CD4-positive, alpha-beta T cell treated with Interleukin-6 for 4 hours (primary cell): ENCODE measurements at places on chromosomes 12 and 14.

DNA sequence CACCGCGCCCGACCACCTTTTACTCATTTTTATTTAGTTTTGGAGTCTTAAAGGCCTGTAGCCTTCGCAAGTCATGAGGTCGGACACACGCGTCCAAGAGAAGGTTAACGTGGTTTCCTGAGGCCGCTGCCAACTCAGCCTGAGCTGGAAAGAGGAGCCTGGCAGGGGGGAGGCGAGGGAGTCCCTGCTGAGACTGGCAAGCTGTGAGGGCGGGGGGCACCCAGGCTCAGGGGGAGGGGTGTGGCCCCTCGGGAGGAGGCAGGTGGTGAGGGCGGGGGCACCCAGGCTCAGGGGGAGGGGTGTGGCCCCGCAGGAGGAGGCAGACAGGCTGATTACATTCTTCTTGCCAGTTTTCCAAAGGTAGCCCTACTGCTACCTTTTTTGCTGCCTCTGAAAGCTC lies 143.2 kb downstream of the PIWIL1 start:
- DNase-seq: no peak

GRCh38 chr12:45224311-45224710 lies 8.4 kb downstream of the ANO6 start:
- DNase-seq: no peak

- DNase-seq: no peak
Observed at GRCh38 chr14:36021030-36021422, 155.5 kb downstream of the PTCSC3 start.

- no peak for DNase-seq
Observed at GRCh38 chr12:3304436-3305165, 186.4 kb upstream of the PRMT8 start.

DNA sequence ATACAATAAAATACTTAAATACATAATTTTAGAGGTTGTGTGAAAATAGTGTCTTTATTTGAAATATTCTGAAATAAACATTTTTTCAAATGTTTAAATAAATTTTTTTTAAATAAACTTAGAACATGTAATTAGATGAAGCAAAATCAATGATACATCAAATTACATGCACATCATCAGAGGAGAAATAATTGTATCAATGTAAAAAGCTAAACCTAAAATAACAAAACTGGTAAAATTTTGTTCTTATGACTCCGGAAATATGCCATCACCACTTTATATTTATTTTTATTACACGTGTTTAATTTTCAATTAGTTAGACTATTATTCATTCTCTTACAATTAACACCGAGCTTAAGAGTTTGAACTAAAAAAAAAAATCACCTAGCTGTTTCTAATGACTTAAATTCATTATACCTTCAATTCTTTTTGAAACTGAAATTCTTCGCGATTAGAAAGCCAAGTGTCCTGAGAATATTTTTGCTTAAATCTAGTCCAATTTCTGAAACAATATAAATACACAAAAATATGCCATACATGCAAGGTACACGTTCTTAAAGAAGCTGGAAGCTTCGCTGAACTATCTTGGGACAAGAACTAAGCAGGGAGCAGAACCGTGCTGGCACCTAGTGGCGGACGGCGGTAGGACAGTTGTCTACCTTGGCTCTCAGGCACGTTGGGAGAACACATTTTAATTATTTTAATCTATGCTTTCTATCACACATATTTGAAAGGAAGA lies 230.5 kb downstream of the SLC25A21 start:
- DNase-seq: peak; percentile 34

GRCh38 chr12:107486140-107486892 lies 199.3 kb upstream of the PWP1 start:
- DNase-seq: no peak

DNA sequence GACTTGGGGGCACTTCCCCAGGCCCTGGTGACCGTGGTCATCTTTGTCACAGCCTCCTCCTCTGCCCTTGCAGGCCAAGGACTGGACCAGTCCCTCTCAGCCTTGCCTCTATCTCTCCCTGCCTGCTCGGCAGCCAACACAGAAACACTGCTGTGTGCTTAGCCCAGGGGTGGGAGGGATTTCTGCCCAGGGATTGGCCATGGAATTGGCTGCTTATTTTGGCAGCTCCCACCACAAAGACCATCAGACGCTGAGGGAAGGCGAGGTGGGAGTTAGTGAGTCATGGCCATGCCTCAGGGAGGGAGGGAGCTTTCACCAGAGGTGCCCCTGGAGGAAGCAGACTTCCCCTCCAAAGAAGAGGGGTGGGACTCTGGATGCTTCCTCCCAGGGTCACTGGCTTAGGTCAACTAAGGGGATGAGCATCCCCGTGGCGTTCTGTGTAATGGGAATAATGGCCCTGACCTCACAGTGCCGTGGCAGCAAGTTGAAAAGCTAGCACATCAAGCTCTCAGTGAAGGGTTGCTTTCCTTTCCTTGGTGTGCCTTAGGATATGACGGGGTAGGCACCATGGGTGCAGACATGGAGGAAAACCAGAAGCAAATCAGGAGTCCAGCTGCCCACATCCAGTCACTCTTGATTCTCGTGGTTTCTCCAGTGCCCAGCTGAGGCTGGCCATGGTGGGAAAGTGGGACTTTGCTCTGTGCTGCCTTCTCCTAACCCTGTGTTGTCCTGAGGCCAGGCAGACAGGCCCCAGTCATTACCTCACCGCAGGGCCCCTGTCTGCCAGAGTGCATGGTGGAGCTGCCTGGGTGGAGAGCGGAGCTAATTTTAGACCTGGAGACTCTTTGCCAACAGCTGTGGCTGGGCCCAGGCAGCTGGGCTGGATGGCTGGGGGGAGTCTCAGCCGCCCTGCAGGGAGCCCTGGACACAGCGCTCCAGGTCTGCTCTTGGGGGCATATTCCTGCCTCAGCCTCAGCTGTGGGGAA lies 21.4 kb downstream of the B4GALNT3 start:
- DNase-seq: no peak

- DNase-seq: peak; percentile 55
Observed at GRCh38 chr14:69612014-69612782, 802 bp downstream of the SUSD6 start.

- DNase-seq: no peak
Observed at GRCh38 chr14:93751946-93752655, 36.2 kb downstream of the PRIMA1 start.

DNA sequence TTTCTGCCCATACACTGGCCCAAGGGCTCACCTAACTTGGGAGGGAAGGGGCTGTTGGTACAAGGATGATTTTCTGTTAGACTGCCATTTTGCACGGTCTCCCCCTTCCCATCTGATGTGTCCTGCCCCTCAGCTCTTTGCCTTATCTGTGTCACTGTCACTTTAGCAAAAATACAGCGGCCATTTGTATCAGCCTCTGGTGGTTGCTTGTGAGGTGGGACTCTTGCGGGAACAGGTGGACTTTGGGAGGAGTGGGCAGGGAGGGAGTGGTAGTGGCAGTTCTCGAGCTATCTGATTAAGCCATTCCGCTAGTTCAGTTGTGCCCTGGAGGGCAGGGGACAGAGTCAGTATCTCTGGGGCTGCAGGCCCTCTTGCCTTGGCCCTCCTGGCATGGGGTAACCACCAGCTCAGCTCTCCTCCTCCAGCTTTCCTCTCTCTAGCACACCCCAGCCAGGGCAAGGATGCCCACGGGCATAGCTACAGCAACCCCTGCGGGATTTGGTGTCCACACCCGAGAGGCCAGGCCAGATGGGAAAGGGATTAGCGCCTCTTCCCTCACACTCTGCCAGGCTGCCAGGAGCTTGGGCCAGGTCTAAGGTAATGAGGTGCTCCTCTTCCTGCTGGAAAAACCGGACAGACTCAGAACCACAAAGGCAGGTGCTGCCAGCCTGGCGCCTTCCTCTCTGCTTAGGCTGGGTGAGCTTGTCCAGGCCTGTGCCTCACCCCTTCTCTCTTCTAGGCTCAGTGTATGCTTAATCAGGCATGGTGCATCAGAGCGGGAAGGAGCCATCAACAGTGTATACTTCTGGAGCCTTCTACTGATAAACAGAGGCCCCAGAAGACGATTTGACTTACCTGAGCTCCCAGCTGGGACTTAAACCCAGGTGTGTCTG lies 8.7 kb downstream of the SLC48A1 start:
- DNase-seq: no peak

DNA sequence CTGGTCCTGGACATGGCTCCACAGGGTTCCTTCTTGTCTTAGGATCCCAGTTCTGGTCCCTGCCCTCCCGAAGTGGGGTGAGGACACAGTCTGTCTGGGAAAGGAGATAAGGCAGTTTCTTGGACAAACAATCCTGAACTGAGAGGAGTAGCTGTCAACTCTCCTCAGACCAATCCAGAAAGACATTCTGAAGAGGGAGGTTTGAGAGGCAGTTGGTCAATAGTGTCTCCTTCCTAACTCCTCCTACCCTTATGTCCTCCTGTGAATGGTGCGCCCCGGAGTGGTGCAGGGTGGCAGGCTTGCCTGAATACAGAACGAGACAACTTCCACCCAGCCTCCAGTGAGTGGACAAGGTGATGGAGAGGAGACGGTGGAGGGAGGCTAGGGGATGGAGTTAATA lies 15.4 kb upstream of the ASIC1 start:
- DNase-seq: no peak

DNA sequence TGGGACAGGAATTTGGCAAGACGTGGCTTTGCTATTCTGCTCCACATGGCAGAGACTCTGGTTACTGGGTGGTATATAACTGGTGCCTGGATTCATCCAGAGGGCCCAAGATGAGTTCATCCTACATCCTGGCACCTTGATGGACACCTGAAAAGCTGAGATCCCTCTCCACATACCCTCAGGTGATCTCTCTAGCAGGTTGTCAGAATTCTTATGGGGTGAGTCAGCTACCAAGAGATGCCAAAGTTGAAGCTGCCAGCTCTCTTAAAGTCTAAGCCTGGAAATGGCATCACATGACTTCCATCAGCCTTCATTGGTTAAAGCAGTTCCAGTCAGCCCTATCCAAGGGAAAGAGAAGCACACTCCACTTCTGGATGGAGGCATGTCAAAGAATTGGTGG lies 300.7 kb upstream of the SEL1L start:
- DNase-seq: no peak

- DNase-seq: no peak
Observed at GRCh38 chr14:44741431-44741830, 220.3 kb downstream of the KLHL28 start.

DNA sequence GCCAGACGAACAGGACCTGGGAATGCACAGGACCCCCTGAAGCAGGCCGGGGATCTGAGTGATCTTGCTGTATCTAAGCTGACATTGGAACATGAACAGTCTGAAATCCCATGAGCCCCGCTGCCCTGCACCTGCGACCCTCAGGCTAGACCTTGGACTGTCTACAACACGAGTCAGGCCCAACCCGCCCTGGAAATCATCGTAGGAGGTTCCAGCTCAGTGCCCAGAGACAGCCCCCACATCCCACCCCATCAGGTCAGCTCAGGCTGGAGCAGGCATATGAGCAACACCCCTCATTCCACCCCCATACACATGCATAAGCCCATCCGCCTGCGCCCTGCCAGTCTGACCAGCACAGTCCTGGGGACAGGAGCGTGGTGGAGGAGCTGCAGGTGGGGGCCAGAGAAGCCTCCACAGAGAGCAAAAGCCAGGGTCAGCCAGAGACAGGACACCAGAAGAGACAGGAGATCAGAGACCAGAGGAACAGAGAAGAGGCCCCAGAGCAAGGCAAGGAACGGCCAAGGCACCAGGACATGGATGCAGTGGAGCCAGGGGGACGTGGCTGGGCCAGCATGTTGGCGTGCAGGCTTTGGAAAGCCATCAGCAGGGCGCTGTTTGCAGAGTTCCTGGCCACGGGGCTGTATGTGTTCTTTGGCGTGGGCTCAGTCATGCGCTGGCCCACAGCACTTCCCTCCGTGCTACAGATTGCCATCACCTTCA lies at the start of gene AQP6:
AQP6 (plus strand) TSS at position 307 of the 720 bp plus-strand sequence; CDS start at position 534, 227 bp downstream.
- DNase-seq: no peak

GRCh38 chr14:61262082-61262481 lies 19.1 kb downstream of the TMEM30B start:
- no peak for DNase-seq

DNA sequence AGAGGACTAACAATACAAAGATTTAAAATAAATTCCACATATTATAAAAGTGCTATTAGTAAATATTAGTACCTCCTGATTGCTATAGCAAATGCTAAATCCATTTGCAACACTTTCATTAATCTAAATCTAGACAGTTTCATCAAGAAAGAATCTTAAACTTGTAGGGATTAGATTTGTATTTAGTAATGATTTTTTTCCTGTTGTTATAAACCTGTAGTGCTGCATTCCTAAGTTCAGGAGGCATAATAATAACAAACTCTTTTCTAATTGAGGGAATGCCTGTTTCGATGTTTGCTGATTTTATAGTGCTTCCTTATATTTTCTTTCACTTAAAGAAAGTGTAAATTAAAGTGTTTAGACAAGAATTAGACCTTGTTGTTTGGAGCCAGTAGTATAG lies 166.1 kb downstream of the FOXA1 start:
- no peak for DNase-seq

- no peak for DNase-seq
Observed at GRCh38 chr14:90844321-90844720, 28.1 kb upstream of the TTC7B start.

- DNase-seq: no peak
Observed at GRCh38 chr14:72916174-72916573, 10.1 kb upstream of the DCAF4 start.

GRCh38 chr14:20468764-20469241 lies 403 bp upstream of the PNP start:
- DNase-seq: no peak

GRCh38 chr14:63205866-63206265 lies 1.6 kb downstream of the RHOJ start:
- DNase-seq: no peak

DNA sequence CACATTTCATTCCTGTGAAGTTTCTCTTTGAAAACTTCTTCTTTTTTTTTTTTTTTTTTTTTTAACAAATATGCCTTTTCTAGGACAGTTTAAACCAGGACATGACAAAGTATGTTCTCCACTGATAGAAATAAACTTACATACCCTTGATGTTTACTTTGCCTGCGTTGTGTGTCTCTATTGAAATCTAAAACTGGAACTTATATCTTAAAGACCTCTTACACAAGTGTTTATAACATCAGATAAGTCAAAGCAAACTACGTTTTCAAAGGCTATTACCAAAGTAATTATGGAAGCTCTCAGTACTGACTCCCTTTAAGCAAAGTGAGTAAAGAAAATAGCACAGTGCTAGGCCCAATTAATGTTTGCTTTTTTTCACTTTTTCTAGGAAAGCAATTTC lies 30.6 kb upstream of the ISM2 start:
- no peak for DNase-seq

- peak; percentile 70 for DNase-seq
Observed at GRCh38 chr12:122874081-122874480, 21.8 kb downstream of the VPS37B start.
